ENCODE measurements at places on chromosomes 5 and 9.

DNA sequence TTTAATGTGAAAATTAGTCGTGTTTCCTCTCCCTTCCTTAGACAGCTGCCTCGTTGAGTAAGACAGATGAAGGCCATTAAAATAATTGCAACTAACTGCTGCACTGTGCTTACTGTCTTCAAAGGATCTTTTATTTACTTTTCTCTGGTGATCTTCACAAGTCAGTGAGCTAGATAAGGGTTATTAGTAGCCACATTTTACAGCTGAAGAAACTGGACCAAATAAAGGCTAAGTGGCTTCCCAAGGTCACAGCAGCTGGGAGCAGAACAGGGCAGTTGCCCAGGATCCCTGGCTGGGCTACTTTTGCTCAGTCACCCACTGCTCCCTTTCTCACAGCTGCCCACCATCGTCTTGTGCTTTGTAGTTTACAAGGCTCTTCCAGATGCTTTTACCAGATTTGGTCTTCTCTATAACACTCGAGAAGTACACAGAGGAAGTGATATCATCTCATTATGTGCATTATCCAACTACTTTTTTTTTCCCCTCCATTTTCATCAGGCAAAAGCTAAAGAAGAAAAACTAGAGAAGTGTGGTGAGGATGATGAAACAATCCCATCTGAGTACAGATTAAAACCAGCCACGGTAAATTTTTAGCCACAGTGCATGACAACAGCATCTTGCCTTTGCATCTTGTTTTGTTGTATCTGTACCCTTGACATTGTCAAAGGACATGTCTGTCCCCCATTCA lies 61.8 kb downstream of the ERAP1 start:
- no peak overlapping the region for H3K27ac ChIP-seq
- no peaks in the 10 kb centered on the region for H3K27me3 ChIP-seq
- H3K36me3 ChIP-seq = peaks cover 100% of the 10 kb centered on the region
- H3K4me3 ChIP-seq = no peak overlapping the region
- no peaks in the 10 kb centered on the region for H3K4me1 ChIP-seq

- no peaks in the 10 kb centered on the region for H3K4me1 ChIP-seq
- DNase-seq = no peak
- H3K4me3 ChIP-seq = no peak overlapping the region
- H3K27ac ChIP-seq = no peak overlapping the region
- no peaks in the 10 kb centered on the region for H3K36me3 ChIP-seq
Measured at GRCh38 chr9:6628704-6629103, 16.8 kb downstream of the GLDC start.

DNA sequence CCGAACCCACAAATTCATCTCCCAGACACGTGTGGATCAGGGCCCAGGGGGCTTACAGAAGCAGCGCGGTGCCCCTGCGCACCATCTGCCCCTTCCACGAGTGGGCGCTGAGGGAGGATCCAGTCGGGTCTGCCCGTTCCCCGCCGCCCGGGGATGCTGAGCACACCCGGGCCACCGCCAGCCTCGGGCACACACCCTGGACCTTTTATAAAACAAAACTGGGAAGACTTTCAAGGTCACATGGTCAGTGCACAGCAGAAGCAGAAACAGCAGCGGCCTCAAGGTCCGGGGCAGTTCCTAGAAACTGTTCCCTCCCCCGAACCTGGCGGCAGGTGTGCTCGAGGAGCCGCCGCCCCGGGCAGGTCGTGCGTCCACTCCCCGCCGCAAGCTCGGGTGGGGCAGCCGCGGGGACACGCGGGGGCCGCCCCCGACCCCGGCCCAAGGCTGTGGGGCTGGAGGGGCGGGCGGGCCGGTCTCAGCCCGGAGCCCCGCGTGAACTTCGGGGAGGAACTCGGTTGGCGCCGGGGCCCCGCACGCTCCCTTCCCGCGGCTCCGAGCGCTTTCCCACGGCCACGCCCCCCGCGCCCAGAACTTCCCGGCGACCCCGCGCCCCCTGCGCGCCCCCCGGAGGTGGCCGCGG lies 633 bp upstream of the PPP1R26 start:
- no peak for DNase-seq
- no peaks in the 10 kb centered on the region for H3K36me3 ChIP-seq
- H3K4me3 ChIP-seq = peak overlapping the region; percentile 89

DNA sequence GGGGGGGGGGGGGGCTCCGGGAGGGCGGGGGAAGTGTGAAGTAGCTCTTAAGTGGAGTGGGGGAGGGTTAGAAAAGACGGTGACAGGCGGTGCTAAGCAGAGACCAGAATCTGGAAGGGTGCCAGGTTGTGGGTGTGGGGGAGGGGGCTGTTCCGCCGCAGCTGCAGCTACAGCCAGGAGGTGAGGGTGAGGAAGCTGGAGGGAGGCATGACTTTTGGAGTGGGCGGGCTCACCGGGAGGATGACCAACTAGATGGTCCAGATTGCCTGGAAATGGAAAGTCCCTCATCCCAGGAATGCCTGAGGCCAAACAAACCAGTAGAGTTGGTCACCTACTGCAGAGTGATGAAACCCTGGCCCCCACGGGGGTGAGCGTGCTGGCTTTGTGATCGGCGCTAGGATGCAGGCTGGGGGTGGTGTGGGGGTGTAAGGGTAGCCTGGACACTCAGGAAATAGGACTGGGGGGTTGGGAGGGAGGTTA lies 158.1 kb upstream of the SHB start:
- peak overlapping the region; percentile 18 for H3K4me3 ChIP-seq
- H3K4me1 ChIP-seq = peaks cover 9% of the 10 kb centered on the region
- no peak overlapping the region for H3K27ac ChIP-seq
- no peak for DNase-seq
- peaks cover 21% of the 10 kb centered on the region for H3K27me3 ChIP-seq

DNA sequence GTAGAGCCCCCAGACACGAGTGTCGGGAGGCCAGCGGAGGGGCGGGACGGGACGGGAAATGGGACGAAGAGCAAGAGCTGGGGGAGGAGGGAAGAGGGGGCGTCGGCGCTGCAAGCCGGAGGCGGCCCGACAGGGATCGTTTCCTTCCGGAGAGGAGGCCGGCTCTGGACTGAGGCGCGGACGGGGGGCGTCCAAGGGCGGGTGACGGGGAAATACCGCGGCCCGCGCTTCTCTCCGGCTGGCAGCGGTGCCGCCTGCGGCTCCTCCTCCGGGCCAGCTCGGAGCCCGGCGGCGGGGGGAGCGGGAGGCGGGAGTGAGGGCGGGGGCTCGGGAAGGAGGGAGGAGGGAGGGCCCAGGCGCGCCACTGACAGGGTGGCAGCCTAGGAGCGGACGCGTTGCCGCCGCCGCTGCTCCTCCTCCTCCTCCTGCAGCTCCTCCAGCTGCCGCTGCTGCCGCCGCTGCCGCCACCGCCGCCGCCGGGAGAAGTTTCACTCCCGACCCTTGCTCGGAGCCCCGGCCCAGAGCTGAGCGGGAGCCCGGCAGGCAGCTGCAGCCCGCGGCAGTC lies at the start of gene CHSY3:
CHSY3 (plus strand) TSS at position 364 of the 565 bp plus-strand sequence.
- peak within 1 kb of the TSS; percentile 88 for H3K4me3 ChIP-seq
- H3K36me3 ChIP-seq = no peaks in the 10 kb centered on the region
- no peaks in the 10 kb centered on the region for H3K27me3 ChIP-seq
- DNase-seq = peak; percentile 95
- H3K4me1 ChIP-seq = no peaks in the 10 kb centered on the region

DNA sequence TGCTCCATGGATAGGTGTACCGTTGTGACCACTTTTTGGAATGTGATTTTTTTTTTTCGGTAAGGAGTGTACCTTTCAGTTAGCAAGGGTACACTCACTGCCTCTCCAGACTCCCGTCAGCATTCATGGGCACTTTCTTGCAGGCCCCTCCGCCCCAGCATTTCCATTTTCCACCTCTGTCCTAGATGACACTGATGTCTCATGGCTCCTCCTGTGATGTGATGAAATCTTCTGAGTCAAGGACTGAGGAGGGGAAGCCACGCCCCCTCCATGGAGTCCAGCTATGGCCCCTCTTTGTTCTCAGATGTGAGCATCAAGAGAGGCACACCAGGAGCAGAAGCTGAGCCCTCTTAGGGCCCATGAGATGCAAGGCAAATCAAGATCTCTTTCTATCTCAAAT lies 61.8 kb downstream of the CTSL start:
- no peak overlapping the region for H3K4me3 ChIP-seq
- no peak for DNase-seq
- H3K36me3 ChIP-seq = no peaks in the 10 kb centered on the region
- H3K4me1 ChIP-seq = no peaks in the 10 kb centered on the region

GRCh38 chr9:22911632-22912031 lies 465.0 kb downstream of the DMRTA1 start:
- H3K27me3 ChIP-seq = no peaks in the 10 kb centered on the region
- H3K4me3 ChIP-seq = no peak overlapping the region
- DNase-seq = no peak
- H3K36me3 ChIP-seq = no peaks in the 10 kb centered on the region
- H3K4me1 ChIP-seq = no peaks in the 10 kb centered on the region
- H3K27ac ChIP-seq = no peak overlapping the region

DNA sequence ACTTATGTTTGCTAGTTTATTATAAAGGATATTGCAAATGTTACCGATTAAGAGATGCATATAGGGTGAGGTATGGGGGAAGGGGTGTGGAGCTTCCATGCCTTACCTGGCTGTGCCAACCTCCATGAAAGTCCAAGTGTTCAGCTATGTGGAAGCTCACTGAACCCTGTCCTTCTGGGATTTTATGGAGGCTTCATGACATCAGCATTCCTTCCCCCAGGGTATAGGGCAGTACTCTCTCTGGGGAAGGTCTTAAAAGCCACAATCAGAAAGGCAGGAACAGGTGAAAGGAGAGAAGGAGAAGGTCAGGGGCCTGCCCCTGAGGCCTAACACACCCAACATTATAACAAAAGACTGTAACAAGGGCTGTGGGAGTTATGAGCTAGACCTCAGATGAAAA lies 592.6 kb downstream of the PDE4D start:
- H3K27me3 ChIP-seq = no peaks in the 10 kb centered on the region
- no peak overlapping the region for H3K4me3 ChIP-seq
- no peak overlapping the region for H3K27ac ChIP-seq

DNA sequence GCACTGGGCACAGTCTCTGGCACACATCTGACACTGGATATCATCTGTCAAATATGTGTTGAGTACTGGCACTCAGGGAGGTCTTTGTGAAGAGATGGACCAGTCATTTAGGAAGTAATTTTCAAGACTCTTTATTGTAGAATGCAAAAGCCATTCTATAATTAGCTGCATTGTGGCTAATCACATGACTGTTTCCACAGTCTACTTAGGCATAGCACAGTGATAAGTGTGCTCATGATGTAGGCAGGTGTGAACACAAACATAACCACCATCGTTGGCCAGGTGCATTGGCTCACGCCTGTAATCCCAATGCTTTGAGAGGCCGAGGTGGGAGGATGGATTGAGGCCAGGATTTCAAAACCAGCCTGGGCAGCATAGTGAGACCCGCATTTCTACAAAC lies 62.2 kb downstream of the CFAP77 start:
- no peaks in the 10 kb centered on the region for H3K4me1 ChIP-seq
- H3K27ac ChIP-seq = no peak overlapping the region
- H3K36me3 ChIP-seq = no peaks in the 10 kb centered on the region
- H3K4me3 ChIP-seq = no peak overlapping the region

- H3K27me3 ChIP-seq = no peaks in the 10 kb centered on the region
- no peaks in the 10 kb centered on the region for H3K36me3 ChIP-seq
- no peak overlapping the region for H3K27ac ChIP-seq
- DNase-seq = no peak
- H3K4me3 ChIP-seq = no peak overlapping the region
- no peaks in the 10 kb centered on the region for H3K4me1 ChIP-seq
Measured at GRCh38 chr9:18979367-18979766, 53.6 kb downstream of the SAXO1 start.

DNA sequence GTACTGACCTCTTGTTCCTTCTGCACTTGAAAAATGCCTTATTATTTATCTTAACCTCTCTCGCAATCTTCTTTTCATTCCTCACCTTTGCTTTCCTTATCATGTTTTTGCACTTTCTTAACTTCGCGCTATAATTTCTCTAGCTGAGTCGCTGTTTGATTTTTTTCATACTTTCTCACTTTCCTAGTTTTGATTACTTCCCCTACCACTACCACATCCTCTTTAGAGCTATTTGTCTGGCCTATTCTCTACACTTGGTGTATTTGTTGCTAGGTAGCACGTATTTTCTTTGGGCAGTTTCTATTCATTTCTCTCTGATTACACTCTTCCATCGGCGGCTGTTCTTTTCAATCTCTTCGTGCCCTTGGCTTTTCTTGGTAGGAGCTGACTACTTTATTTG lies 611.8 kb downstream of the BNC2 start:
- no peak overlapping the region for H3K4me3 ChIP-seq
- no peaks in the 10 kb centered on the region for H3K27me3 ChIP-seq
- H3K36me3 ChIP-seq = no peaks in the 10 kb centered on the region
- no peak overlapping the region for H3K27ac ChIP-seq

DNA sequence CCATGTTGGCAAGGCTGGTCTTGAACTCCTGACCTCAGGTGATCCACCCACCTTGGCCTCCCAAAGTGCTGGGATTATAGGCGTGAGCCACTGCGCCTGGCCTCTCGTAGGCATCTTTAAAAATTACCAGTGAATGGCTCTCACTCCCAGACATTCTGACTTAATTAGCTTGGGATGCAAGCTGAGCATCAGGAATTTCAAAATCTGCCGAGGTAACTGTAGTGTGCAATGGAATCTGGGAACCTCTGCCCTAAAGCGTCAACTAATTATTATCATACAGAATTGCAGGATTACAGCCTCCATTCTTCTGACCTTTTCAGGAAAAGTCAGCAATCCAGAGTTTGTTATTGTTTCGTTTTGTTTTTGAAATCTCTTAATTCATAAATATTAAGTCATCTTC lies 213.4 kb upstream of the DMAC1 start:
- H3K4me1 ChIP-seq = no peaks in the 10 kb centered on the region
- H3K36me3 ChIP-seq = no peaks in the 10 kb centered on the region
- DNase-seq = no peak
- no peaks in the 10 kb centered on the region for H3K27me3 ChIP-seq
- H3K27ac ChIP-seq = no peak overlapping the region

GRCh38 chr5:53360811-53361210 lies 119.6 kb upstream of the FST start:
- H3K27me3 ChIP-seq = no peaks in the 10 kb centered on the region
- H3K36me3 ChIP-seq = no peaks in the 10 kb centered on the region
- H3K27ac ChIP-seq = peak overlapping the region; percentile 30
- no peak for DNase-seq

- H3K4me3 ChIP-seq = no peak overlapping the region
- no peaks in the 10 kb centered on the region for H3K27me3 ChIP-seq
- no peaks in the 10 kb centered on the region for H3K36me3 ChIP-seq
- no peak overlapping the region for H3K27ac ChIP-seq
- H3K4me1 ChIP-seq = no peaks in the 10 kb centered on the region
Measured at GRCh38 chr9:27168496-27168895, 59.5 kb downstream of the TEK start.

- no peak overlapping the region for H3K27ac ChIP-seq
- no peaks in the 10 kb centered on the region for H3K27me3 ChIP-seq
Measured at GRCh38 chr5:171657473-171657872, 128.1 kb upstream of the SMIM23 start.

- no peak for DNase-seq
- peaks cover 39% of the 10 kb centered on the region for H3K27me3 ChIP-seq
- H3K4me1 ChIP-seq = peaks cover 36% of the 10 kb centered on the region
- H3K27ac ChIP-seq = no peak overlapping the region
- no peak overlapping the region for H3K4me3 ChIP-seq
Measured at GRCh38 chr5:76084496-76085242, 1.5 kb downstream of the SV2C start.

GRCh38 chr5:142441616-142442015 lies 116.8 kb upstream of the SPRY4 start:
- H3K4me1 ChIP-seq = peaks cover 10% of the 10 kb centered on the region
- H3K4me3 ChIP-seq = no peak overlapping the region
- no peaks in the 10 kb centered on the region for H3K27me3 ChIP-seq
- no peaks in the 10 kb centered on the region for H3K36me3 ChIP-seq
